ENCODE measurements at places on chromosomes 5 and 9. TPM values are rescaled to one million over a fixed set of nuclear protein-coding genes. Genes with fewer than 3 reads are reported as not detected.
A peak's percentile ranks its signal among the peaks of the same experiment; 100 is the strongest.

DNA sequence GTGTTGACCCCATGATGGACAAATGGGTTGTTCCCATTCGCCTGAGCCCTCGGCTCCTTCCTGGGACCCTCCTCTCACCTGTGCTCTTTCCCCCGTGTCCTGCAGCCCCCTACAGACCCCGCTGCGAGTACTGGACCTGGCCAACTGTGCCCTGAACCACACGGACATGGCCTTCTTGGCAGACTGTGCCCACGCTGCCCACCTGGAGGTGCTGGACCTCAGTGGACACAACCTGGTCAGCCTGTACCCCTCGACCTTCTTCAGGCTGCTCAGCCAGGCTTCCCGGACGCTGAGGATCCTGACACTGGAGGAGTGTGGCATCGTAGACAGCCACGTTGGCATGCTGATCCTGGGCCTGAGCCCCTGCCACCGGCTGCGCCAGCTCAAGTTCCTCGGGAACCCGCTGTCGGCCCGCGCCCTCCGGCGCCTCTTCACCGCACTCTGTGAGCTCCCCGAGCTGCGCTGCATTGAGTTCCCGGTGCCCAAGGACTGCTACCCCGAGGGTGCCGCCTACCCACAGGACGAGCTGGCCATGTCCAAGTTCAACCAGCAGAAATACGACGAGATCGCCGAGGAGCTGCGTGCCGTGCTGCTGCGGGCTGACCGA is 3.4 kb downstream of the LRRC14B start:
- DNase-seq = no peak

DNA sequence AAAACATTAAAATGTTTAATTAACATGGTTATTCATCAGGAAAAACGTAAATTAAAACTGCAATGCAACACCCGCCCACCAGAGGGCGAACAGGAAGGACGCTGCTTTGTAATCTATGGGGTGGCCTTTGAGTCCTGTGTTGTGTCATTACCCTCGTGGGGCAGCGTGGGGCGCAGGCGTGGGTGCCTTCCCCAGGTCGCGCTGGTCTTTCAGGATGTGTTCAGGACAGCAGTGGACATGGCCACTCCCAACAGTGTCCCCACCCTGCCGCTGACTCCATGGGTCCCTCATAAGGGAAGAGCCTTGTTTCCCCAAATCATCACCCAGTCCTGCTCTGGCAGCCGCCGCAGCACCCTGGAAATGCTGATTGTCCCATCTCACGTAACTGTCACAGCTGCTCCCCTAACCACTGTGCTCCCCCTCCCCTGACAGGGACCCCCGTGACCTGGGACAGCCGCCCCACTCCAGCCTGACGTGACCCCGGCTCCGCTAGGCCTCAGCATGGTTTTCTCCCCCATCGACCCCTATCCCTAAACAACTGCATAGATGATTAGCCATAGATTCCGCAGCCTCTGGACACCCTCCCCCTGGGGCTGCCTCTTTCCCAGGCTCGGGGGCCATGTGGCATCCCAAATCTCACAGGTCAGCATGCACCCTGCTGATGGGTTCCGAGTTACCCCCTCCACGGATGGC is 36.4 kb downstream of the GLT6D1 start:
- no peak for DNase-seq

DNA sequence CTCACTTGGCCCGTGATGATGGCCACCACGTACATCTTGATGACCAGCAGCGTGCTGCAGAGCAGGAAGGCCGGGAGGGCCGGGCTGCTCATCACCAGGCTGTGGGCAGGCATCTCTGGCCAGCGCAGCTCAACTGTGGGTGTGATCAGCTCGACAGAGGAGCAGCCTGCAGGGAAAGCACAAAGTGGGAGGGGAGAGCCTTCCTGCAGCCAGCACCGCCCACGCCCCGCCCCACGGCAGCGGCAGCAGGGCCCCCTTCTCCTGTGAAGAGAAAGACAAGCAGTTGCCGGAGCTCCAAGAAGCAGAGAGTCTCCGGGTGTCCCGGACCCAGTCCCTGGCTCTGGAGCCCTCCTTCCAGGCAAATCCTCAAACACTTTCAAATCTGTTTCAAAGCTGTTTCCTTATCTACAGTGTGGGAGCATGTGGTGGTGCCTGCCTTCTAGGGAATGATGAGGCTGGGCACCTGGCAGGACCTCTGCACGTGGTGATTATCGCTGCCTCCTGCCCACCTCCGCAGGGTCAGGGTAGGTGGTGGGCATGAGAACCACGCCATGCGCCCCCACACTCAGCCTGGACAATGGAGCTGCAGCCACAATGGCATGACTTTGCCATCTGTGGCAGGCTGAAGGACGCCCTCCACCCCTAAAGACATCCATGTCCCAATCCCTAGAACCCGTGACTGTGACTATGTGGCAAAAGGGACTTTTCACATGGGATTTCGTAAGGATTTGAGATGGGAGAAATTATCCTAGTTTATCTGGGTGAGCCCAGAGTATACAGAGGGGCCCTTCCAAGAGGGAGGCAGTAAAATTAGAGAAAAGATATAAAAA is at the start of gene PTGES:
PTGES (minus strand) TSS at position 143 of the 830 bp plus-strand sequence; CDS start at position 113, 30 bp downstream.
- peak; percentile 69 for DNase-seq

- no peak for DNase-seq
Observed at GRCh38 chr5:158133369-158133768, 274.4 kb upstream of the CLINT1 start.

- DNase-seq = no peak
Observed at GRCh38 chr5:170333161-170333910, 35.8 kb upstream of the LCP2 start.

DNA sequence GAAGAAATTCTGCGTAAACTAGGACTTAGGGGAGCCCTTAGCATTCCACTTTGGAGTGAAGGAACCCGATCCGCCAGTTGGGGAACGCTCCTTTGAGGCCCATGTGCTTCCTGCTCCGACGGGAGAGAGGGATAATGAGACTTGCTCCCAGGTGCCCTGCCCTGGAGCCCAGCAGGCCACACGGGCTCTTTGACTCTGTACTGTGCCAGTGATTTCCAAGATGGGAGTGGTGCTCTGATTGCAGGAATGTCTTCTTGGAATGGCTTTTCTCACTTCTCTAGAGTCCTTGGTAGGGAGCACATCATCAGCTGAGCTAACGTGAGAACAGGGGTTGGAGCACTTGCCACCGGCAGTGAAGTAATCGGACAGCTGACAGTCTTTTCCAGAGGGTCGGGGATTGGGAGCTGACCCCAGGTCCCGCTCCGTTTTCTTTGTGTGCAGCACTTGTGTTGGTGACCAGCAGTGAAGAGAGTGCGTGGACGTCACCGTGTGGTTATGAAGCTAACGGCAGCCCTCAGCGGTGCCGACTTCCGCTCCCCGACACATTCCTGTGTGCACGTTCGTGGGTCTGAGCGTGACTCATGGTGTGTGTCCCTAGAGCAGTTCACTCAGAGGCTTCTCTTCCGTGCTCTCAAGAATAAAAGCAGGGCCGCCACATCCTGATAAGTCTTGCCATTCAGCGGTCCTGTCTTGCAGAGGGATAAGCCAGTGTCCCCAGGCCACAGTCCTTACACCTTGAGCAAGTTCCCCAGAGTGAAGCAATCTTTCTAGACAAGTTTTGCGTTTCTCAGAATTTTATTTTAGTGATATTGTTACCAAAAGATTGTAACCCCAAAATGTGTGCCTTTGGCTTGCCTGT is 25.6 kb downstream of the ABL1 start:
- no peak for DNase-seq

- DNase-seq = no peak
Observed at GRCh38 chr9:17637229-17637628, 58.4 kb downstream of the SH3GL2 start.

GRCh38 chr5:178308541-178309092 is 76.0 kb upstream of the PHYKPL start:
- DNase-seq = no peak

GRCh38 chr5:2874099-2874498 is 122.6 kb upstream of the IRX2 start:
- no peak for DNase-seq

- no peak for DNase-seq
Observed at GRCh38 chr5:158398360-158399201, 539.6 kb upstream of the CLINT1 start.

GRCh38 chr9:134662143-134662876 is 20.7 kb downstream of the COL5A1 start:
- no peak for DNase-seq

DNA sequence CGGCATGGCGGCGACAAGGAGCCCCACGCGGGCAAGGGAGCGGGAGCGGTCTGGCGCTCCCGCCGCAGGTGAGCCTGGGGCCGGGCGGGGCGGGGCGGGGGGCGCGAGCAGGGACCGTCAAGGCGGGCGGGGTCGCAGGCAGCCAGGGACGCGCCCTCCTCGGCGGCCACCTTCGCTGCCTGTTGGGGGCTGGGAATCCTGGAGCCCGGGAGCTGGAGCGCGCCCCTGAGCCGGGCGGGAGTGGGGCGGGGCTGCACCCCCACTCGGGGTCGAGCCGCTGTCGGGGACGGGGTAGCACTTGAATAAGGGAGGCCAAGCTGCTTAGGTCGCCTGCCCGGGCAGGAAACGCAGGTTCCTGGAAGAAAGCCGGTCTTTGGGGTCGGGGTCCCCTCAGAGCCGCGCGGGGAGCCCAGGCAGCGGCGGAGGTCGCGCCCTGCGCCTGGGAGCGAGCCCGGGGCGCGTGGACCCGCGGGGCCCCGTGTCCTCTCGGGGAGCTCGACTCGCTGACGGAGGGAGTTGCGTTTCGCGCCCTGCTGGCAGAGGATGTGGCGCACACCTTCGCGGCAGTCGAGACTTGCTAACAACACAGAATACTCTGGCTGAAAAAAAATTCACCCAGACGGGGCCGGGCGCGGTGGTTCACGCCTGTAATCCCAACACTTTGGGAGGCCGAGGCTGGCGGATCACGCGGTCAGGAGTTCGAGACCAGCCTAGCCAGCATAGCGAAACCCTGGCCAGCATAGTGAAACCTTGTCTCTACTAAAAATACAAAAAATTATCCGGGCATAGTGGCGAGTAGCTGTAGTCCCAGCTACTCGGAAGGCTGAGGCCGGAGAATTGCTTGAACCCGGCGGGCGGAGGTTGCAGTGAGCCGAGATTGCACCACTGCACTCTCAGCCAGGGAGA is 552 bp downstream of the OTULINL start:
- peak; percentile 21 for DNase-seq

- DNase-seq = no peak
Observed at GRCh38 chr9:14343261-14344031, 29.5 kb upstream of the NFIB start.

DNA sequence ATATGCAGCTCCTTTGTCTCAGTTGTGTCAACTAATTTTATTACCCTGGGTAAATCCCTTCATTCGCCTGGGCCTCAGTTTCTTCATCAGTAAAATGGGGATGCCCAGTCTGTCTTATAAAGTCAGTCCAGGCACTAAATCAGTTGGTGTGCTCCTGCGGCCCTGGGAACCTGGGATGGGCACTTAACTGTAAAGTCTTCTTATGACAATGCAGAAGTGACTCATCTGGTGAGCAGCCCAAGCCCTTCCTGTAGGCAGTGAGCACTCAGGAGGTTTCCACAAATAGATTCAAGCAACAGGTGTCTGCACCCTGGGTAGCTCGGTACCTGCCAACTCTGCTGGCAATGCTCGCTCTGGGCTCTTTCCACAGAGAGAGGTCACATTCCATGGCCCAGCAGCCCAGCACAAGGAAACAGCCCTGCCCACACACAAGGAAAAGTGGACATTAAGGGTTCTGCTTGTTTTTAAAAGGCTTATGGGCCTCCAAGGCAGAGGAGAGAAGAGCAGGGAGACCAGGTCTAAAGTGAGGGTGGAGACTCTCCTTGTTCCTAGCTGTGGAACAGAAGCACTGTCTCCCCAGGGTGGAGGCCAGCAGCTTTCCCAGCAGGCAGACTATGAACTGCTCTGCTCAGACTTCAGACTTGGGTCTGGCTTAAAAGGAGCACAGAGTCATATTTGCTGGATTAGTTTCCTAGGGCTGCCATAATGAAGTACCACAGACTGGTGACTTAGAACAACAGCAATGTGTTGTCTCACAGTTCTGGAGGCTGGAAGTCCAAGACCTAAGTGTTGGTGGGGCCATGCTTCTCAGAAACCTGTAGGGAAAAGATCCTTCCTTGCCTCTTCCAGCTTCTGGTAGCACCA is 89.7 kb upstream of the ADRA1B start:
- no peak for DNase-seq

- DNase-seq = no peak
Observed at GRCh38 chr9:33850267-33850629, 33.3 kb downstream of the UBE2R2 start.

DNA sequence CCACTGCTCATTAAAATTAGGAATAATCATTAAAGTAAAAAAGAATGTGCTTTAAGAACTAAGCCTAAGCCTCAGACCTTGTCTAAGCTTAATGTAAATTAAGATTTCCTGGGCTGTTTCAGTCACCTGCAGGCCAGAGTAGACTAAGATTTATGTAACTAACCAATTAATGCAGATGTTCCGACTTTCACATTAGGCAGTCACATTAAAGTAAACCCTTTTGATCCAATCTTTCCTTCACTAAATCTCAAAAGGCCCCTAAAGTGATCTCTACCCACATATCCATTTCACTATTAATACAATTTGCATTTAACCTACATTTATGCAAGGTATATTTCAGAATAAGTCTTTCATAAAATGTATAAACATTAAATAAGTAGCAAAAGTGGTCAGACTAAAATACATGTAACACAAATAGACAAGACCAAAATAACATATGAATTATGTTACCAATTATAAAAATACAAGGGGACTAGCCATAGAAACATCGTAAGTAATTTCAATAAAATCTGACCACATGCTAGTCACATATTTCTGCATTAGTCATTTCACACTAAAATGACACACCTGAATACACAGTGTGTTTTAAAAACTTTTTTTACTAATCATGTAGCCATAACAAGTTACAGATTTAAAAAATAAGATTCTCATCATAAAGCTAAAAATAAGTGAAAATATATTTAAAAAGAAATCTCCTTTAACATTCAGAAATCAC is 7.7 kb downstream of the NR3C1 start:
- no peak for DNase-seq

GRCh38 chr5:132883261-132883834 is 9.9 kb downstream of the LEAP2 start:
- no peak for DNase-seq

DNA sequence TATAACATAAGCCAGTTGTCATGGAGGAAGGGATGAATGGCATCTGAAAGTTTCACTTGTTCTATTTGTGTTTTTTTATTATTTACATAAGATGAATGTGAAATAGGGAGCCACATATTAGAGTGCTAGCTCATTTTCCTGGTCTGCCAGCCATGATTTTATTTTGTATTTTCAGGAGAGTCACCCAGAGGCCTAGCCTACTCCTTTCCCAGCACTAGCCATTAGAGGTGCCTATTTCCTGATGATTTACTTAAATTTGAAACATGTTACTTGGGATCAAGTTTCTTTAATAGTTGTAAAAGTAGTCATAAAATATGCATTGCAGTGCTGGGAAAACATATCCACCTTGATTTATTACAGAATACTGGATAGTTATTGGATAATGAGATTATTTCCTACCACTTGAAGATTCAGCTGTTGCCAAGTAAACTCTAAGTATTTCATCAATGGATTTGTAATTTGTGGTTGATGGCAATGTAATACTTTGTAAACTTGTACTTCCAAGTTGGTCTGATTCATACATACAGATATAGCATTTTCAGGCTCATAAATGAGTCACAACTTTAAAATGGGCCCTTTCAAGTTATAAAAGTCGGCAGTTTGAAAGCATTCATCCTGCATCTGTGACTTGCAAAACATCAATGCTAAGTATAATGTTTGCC is 50.8 kb downstream of the KCNN2 start:
- no peak for DNase-seq

Gene TMEM174
- polyA plus RNA-seq = 21.9 TPM

Gene OR1J2
- not detected for polyA plus RNA-seq

Gene PSMB7
- 203 TPM for polyA plus RNA-seq

All from left renal cortex interstitium (tissue), 4 donors.